ENCODE measurements at places on chromosomes 6 and 20.

GRCh38 chr6:39338397-39338796 is 15.9 kb upstream of the KCNK16 start:
- DNase-seq: no peak

- DNase-seq: no peak
Measured at GRCh38 chr6:118660218-118660569, 8.8 kb upstream of the CEP85L start.

DNA sequence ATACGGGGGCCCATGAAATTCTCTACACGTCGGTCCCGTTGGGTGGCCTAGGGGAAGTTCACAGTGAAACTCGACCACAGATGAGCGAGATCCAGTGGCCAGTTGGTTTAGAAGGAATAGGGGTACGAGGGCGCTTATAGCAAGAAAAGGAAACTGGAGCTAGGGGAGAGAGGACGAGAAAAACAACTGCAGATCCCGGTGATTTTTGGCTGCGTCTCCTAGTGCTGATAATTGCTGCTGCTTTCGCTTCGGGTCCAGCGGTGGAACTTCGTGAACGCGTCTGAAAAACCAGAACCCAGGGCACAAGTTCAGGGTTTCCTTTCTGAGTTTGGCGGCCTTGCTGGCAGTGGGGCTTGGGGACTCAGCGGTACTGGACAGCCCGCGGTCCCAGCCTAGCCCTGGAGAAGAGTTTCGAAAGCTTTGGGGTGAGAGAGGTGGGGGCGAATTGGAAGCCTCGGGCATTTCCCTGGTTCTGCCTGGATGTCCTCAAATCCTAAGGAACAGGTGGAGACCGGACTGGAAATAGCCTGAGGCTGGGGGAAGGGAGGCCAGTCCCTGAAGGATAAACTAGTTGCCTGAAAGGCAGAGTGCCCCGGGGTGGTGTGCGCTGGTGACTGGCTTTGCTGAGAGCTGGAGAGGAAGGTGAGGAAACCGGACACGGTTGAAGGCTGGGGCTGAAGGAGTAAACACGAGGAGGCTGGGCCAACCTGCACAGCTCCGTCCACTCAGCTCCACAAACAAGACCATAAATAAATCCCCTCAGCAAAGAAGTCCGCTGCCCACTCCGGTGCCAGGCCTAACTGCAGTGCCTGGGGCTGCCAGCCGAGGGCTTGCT is 793 bp downstream of the GMPR start:
- no peak for DNase-seq

GRCh38 chr6:131955876-131956275 is 4.7 kb upstream of the CCN2 start:
- DNase-seq: no peak

DNA sequence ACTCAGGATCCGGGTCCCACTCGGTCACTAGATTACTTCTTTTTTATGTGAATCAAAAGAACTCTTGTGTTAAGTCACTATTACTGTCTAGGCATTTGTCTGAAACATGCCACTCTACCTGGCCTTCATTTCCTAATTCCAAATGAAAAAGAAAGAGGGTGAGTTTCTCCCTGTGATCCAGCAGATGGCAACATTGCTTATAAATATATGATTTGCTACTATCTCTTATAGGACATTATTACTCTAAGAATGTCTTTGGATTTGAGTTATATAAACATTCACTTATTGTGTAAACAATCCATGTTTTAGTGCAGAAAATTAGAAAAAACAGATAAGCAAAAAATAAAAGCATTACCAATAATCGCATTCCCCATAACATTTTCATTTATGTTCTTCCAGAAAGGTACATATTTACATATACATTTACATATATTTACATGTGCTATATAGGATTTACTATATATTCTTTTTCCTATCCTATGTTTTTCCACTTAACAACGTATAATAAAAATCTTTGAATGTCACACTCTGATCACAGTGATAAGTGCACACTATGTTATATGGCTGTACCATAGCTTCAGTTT is 66.9 kb downstream of the FAXC start:
- DNase-seq: no peak

Data from activated CD8-positive, alpha-beta memory T cell treated with anti-CD3 and anti-CD28 coated beads for 4 hours (primary cell).